ENCODE measurements at places on chromosomes 3 and 15. TPM values are rescaled to one million over a fixed set of nuclear protein-coding genes. Genes with fewer than 3 reads are reported as not detected.

DNA sequence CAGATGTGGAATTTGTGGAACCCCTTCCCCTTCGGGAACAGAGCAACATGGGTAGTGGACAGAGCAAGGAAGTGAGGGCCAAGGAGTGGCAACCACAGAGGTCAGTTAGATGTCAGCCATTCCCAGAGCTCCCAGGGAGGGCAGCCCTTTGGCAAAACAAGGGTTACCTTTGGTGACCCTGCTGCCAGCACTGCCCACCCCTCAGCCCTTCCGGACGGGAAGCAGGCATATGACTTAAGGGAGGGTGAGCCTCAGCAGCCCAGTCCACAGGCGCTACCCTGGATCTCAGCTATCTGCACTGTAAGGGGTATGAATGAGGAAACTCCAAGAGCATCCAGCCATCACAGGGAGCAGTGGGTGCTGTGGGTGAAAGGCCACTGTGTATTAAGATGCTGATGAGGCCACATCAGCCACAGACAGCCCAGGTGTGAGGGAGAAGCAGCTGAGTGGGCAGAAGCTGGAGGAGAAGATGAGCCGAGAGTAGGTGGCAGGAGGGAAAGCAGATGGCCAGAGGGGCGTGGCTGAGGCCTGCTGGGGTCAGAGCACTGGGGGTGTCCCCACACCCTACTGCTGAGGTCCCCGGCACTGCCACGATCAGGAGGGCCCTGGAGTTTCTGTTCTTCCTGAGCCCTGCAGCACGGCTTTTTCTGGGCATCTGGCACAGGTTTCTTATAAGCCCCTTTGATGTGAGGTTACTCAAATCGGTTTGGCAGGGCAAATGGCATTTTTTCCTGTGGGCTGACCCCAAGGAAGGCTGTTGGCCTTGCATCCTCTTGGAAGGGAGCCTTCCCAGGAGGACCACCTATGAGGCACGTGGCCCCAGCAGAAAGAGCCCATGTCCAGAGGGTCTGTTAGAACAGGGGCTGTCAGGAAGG lies 6.2 kb downstream of the PLA2G4D start:
- no peak for DNase-seq

NAALADL2 gene
- total RNA-seq: 1.6 TPM

DNA sequence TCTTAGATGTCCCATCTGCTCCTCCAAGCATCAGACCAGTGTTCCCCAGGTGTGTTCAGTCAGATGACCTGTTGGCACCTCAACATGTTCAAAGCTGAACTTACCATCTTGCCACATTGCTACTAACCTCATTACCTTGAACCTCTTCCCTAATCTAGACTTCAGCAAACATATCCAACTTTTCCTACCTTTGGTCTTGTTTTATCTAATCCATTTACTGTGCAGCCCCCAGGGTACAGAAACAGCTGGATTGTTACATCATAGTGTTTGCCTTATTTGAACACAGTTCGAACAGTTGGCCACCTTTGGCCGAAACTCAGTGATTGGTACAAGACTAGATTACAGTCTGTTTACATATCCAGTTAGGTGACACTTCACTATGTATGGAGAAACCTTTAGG lies 36.1 kb upstream of the MCF2L2 start:
- DNase-seq: no peak

DNA sequence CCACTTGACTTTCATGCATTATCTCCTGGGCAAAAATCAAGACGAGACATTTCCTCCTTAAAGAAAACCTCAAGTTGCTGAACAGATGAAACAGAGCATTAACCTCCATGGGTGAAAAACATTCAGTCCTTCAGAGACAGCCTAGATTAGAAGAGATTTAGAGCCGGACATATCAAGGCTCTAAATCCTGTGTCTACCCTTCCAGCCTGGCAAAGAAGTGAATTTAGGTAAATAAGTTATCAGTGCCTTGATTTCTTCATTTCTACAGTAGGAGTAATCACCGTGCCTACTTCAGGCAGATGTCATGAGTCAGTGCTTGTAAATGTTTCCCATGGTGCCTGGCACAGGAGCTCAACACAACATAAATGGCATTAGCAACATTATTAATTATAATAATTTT lies 159.3 kb upstream of the PRICKLE2 start:
- DNase-seq: no peak

DNA sequence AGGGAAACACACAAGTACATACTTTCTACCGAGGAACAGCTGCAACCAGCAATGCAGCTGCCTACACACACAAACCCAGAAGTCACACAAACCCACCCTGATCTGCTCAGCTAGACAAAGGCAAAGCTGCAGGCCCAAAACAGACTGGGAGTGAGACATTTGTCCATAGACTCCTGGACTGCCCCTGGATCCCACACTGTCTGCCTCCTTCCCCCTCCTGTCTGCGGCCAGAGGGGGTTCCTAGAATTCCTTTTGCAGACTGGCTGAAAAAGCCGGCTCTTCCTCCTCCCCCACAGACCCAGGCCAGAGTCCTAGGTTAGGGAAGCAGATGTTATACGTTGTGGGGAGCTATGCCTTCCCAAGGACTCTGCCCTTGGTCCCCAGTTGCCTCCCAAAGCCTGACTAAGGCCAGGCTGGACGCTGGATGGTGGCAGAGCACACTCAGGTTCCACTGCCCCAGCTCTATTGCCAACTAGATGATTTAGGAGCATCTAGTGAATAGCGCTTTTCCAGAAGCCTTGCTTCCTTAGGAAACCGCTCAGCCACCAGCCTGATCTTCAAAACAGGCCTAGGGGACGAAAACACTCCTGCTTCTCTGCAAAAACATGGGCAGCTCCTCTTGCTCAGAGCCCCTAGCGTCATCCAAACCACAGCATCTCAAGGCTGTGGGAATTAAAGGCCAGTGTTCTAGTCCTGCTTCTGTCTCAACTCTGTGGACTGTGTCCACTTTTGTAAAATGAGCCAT lies 37.4 kb upstream of the CILP start:
- DNase-seq: no peak

DNA sequence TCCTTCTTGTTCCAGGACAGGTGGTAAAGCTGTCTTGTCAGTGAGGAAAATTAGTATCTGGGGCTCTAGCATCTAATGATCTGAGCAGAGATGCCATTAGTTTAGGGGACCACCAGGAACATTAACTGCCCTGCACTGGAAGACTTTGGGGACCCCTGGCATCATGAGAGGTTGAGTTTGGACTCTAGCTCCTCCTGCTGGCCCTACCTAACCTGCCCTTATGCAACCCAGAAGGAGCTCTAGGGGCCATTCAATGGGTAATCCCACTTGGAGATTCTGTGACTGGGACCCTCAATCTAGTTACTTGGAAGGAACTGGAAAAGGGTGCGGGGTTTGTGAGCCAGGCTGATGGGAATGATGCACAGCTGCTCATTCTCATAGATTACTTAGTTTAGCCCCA lies 451.0 kb downstream of the EPHB1 start:
- DNase-seq: no peak

GRCh38 chr15:57095896-57096295 lies 177.5 kb downstream of the TCF12 start:
- no peak for DNase-seq

NPAP1 gene
- total RNA-seq: 0.07 TPM

GRCh38 chr3:71509066-71509465 lies 74.5 kb downstream of the FOXP1 start:
- no peak for DNase-seq

GPR62 gene
- total RNA-seq: 0.33 TPM

DNA sequence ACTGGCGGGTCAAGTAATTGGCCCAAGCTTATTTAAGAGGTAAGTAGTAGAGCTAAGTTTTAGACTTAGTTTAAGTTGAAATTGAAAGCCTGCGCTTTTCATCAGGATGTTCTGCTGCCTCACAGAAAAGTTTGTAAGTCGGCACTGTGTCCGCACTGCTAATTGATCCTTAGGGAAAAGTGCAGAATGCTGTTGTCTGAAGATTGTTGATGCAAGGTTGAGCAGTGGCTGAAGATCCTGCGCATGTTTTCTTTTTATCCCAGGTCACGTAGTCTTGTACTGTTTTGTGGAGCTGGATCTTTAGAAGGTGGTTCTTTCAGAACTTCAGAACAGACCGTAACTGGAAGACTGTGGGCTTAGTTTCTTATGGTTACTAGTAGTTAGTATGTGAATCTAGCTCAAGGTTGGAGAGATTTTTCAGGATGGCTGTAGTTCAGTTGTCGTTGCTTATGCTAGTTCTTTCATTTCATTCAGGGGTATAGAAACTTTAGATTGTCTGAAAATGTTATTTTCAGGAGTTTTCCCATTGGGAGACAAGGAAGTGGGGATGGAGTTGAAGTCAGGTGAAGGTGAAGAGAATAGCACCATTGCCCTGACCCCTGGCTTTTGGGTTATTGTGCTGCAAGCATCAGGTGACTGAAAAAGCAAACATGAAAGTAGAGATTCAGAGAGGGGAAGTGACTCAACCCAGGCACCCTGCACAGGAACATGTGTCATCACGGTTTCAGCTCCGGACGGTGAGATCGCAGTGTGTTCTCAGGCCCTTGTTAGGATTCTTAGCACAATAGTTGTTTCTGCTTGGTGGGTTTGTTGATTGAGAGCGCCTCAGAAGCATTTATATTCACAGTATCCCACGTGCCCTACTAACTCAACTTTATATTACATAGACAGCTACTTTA lies 32.8 kb downstream of the AKAP13 start:
- DNase-seq: no peak

DNA sequence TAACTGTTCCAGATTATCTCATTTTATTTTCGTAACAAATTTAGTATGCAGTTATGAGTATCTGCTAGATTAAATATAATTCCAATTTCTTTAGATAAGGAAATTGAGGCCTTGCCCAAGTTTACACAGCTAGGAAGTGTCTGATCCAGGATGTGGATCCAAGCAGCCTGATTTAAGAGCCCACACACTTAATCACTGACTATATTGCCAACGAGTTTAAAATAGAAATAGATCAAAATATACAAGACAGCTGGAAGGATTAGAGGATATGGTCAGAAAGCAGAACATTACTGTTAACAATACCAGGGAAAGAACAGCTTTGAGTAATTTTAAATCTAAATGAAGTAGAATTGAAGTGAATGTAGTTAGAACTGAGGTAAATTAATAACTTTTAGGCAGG lies 215.2 kb downstream of the C3orf38 start:
- DNase-seq: no peak

PPCDC gene
- 22.7 TPM for total RNA-seq

RETNLB gene
- not detected for total RNA-seq

TMEM212 gene
- not detected for total RNA-seq

- no peak for DNase-seq
Measured at GRCh38 chr3:149203758-149204157, 17.9 kb downstream of the CP start.

DNA sequence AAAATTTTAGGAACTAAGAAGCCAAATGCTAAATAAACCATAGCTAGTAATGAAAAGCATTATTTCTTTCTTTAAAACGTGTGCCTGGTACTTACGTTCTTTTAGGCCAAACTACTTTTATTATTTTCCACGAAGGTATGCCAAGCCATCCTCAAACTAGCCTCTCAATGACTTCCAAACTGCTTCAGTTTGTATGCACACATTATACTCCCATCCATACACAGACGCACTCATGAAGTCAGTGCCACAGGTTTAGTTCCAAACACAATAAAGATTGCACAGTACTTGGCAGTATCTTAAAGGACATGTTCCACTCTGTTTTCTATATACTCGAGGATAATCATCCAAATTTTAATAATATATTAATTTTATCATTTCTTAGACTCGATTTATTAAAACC lies 609.2 kb upstream of the ZNF385D start:
- DNase-seq: no peak

DNA sequence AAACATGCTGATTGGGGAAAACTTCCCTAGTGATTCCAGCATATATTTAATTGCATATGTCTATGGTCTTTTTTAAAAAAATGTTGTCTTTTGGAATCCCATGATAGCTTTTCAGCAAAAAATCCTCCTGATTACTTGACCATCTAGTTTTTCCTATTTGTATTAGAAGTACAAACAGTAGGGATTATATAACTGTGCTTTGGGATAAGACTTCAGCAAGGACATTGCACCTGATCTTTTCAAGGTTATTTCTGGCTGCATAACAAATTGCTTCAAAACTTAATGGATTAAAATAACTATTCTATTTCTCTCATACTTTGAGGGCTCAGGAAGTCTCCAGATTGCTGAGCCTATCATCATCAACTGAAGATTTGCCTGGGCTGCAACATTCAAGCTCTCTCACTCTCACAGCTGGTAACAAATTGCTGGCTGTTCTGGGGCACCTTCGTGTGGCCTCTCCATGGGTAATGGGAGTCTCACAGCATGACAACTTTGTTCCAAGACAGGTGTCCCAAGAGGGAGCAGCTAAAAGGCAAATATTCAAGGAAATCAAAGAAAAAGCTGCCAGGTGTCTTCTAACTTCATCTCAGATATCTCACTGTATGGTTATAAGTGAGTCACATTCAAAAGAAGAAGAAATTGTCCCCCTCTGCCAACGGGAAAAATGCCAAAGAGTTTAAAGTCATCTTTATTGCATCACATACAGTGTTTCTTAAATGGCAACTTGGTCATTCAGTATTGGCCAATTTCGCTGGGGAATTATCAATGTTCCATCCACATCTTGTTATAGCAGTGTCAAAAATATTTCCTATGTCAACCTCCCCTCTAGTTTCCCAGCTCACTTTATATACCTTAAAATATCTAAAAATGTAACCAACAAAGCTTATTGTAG lies 644.5 kb upstream of the GRM7 start:
- no peak for DNase-seq

TM4SF1 gene
- total RNA-seq: 2.2 TPM

DNA sequence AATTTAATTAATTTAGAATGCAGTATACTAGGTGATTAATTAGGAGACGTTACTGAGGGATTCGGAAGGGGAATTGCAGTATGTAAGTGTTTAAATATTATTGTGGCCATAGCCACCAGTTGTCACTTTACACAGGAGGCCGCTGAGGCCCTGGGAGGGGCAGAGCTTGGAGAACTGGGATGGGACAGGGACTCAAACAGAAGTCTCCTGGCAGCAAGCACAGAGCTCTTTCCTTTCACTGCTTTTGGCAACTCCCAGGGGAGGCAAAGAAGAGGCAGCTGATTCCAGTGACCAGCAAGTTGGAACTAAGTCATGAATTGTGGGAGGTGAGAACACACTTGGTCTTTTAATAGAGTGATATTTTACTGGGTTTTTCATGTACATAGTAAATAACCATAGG lies 248.6 kb downstream of the RPLP1 start:
- DNase-seq: no peak

PLA2G4D gene
- total RNA-seq: 0.33 TPM

DNA sequence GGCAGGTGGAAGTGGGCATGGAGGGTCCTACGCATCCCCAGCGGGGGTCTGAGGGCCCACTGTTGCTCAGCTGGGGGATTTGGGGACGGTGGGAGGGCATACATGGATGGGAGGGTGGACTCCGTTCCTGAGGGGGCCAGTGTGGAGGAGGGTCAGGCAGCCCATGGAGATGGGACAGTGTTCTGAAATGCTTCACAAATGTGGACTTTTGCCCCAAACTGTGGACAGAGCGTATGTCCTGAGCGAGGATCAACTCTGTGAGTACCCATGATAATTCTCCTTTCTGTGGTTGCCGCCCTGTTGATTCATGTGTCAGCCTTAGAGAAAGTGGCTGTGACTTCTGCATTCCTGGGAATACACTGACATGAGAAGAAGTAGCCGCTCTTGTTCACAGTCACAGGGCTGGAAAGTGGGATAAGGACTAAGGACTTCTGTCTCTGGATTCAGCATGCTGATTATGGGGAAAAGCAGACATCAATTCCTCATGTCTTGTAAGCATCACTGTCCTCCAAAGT lies 33.4 kb downstream of the SMAD3 start:
- DNase-seq: no peak

GRCh38 chr3:14435175-14436014 lies 33.0 kb downstream of the SLC6A6 start:
- no peak for DNase-seq

All from H9 (cell line).